NCI-H1105 (cell line): ENCODE measurements at places on chromosomes 6 and 20.

DNA sequence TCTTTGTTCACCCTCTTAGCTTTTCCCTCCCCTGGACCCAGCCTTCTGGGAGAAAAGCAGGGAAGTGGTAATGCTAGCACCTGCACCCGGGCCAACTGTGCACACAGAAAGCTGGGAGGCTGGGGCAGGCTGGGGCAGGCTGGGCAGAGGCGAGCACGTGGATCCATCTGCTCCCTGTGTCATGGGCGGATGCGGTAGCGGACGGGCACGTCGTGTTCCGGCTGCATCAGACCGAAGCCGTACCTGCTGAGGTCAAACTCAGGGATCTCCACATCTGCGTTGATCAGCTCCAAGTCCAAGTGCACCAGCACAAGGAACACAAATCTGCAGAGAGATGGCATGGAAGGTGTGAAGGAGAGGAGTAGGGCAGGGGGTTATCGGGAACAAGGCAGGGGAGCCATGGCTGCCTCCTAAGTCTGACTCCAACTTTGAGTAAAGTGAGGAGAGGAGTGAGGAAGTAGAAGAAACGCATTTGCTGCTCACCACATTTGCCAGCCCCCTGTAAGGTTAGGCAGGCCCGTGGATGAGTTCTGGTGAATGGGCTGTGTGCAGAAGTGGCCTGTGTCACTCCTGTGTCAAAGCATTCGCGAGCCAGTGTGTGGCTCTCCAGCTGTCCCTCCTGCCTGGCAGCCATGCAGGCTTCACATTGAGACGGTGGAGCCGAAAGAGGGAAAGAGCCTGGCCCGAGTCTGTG is 25.4 kb upstream of the KCNB1 start:
- peak; percentile 83 for DNase-seq

- no peak for DNase-seq
Measured at GRCh38 chr6:4447639-4448330, 312.4 kb upstream of the ECI2 start.

GRCh38 chr20:60345106-60345505 is 386.9 kb downstream of the CDH26 start:
- DNase-seq = no peak

- no peak for DNase-seq
Measured at GRCh38 chr6:144574796-144575195, 289.7 kb downstream of the UTRN start.

- no peak for DNase-seq
Measured at GRCh38 chr6:90222724-90223198, 73.9 kb downstream of the BACH2 start.

- DNase-seq = no peak
Measured at GRCh38 chr20:62832951-62833391, 16.1 kb downstream of the COL9A3 start.

DNA sequence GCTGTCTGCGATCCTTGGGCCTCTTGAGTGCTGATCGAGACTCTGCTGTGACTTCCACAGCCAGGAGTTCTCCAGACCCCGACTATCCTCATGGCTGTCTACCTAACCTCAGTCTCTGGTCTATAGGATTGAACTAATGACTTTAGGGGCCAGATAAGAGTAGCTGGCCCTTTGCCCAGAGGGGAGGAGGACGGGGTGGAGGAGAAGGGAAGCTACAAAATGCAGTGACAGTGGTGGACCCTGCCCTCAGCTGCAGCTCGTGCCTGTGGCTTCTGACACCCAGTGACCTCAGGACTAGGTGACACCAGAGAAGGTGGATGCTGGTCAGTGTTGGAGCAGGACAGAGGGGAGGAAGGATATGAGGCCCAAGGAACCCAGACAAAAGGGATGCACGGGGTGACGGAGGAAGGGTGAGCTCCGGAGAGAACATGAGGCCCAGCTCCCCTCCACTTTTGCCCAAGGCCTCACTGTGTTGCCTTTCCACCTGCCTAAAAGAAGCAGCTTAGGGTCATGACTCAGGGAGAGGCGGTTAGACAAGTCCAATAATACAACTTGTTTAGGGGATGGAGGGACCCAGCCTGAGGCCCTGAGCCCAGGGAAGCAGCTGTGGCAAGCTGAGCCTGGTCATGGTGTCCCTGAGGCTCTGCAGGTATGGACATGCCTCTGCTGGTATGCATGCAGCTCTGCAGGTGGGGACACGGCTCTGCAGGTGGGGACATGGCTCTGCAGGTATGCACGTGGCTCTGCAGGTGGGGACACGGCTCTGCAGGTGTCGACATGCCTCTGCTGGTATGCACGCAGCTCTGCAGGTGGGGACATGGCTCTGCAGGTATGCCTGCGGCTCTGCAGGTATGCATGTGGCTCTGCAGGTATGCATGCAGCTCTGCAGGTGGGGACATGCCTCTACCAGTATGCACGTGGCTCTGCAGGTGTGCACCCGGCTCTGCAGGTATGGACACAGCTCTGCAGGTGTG is 67.7 kb downstream of the SYNJ2 start:
- DNase-seq = no peak

DNA sequence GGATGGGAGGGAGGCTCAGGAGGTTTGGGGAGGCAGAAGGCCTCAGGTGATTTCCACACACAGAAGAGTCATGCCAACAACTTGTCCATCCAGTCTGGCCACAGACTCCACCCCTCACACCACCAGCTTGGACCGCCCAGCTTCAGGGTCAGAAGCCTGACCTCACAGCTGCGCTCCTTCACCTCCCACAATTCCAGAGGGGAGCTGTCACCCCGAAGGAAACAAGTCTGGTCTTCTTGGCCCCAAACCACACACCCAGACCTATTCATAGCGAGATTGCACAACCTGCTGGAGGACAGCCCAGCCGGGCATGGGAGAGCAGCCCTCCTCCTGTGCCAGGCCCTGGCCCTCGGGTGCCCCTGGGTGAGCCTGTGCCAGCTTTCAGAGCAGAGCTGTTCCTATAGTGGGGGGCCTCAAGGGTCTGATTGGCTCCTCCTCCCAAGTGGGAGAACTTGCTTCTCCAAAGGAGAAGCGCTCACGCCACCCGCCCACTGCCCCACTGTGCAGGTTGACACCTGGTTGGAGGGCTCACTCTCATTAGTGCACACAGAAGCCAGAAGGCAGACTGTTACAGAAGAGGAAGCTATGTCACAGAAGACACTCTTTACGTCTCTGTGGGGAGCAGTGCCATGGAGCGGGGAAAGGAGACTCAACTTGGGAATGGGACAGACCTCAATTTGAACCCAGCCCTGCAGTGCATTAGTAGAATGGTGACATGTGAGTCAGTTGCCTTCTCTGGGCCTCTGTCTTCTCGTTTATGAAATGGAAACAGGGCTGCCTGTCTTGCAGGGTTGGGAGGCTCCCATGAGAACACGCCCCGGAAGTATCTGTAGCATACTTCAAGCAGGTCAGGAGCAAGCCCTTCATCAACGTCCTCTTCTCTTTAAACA is 128.8 kb downstream of the FOXO3 start:
- no peak for DNase-seq

DNA sequence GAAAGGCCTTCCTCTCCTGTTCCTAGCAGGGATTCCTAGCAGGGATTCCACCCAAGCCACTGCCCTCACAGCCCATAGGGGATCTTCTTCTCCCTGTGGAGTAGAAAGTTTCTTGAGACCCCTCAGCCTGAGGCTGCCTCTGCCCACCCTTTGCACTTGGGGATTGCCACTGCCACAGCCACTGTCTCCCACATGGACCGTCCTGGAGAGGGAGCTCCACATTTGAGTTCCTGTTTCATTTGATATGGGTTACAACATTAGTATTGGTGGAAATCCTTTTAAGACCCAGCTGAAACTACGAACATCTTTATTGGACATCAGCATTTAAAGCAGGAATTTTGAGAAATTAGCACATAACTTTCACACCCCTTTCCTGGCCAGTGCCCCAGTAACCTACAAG is 25.6 kb downstream of the HLA-G start:
- no peak for DNase-seq

- DNase-seq = no peak
Measured at GRCh38 chr6:109397020-109397419, 14.8 kb upstream of the CD164 start.

GRCh38 chr20:33125983-33126382 is 42.0 kb upstream of the BPIFA2 start:
- no peak for DNase-seq

DNA sequence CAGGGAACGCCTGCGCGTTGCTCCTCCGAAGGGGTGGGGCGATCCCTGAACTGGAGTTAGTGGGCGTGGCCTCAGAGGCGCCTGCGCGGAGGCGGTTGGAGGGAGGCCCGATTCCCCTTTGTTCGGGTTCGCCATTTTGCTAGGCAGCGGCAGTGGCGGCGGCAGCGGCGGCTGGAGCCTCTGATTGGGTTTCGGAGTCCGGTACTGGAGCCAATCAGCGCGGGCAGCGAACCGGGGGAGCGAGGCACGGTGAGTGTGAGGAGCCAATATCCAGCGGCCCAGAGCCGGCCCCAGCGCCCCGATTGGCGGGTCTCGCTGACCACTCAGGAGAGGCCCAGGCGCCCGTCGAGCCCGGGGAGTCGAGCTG is at the start of gene NFYA:
TSS of gene NFYA (plus strand) at position 139 of the 367 bp plus-strand sequence. CDS start 6,116 bp downstream, outside the sequence.
- DNase-seq = peak; percentile 100

GRCh38 chr6:8435845-8436168 is 462 bp upstream of the SLC35B3 start:
- DNase-seq = no peak

GRCh38 chr20:17210983-17211382 is 15.9 kb upstream of the PCSK2 start:
- DNase-seq = no peak

DNA sequence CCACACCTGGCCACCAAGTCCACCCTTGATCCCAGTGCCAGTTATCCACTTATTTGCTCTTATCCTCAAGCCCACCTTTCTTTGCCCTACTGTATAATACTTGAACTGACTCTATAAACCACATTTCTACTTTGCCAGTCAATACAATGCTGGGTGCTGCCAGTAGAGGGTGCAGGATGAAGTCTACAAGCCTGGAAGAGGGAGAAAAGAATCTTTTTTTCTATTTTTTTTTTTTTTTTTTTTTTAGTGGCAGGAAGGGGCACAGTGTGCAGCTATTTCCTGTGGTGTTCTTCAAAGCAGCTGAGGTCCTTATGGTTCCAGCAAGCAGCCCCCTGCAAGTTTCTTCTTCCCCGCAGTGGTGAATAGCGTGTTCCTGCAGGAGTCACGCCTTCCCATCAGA is 22.2 kb upstream of the GABRR1 start:
- no peak for DNase-seq

GRCh38 chr20:62448038-62448437 is 20.7 kb upstream of the RBBP8NL start:
- DNase-seq = no peak

GRCh38 chr6:35371494-35372262 is 29.3 kb downstream of the PPARD start:
- DNase-seq = no peak

- DNase-seq = no peak
Measured at GRCh38 chr20:4306206-4306605, 290.8 kb upstream of the RNF24 start.

DNA sequence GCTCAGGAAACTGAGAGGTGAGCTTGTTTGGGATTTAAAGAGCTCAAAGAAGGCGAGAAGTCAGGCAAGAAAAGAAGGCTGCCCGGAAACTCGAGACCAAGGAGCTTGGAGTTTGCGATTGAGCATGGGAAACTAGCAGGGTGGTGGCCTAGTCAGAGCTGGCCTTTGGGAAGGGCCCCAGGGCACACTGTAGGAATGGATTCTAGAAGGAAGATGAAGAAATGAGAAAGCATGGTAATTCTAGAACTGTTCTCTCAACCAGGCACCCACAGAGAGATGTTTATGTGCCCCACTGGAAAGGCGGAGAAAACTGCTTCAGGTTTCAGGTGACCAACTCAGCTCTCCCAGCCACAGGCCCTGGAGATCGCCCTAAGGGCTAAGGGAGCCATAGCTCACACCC is 126.2 kb downstream of the FOXO3 start:
- DNase-seq = no peak

- no peak for DNase-seq
Measured at GRCh38 chr20:54668271-54669039, 193.1 kb downstream of the DOK5 start.

DNA sequence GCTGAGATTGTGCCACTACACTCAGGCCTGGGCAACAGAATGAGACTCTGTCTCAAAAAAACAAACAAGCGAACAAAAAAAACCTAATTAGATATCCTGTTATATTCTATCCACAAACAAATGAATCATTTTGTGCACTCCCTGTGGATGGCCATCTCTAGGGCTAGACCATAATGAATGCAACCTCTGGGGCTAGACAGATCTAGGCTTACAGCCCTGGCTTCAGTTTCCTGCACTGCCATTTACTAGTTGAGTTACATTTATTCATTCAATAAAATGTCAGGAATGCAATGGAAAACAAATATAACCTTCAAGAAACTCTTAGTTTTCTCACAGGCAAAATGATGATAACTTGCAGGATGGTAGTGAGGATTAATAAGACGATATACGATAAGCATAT is 6.6 kb upstream of the RNF8 start:
- DNase-seq = no peak

DNA sequence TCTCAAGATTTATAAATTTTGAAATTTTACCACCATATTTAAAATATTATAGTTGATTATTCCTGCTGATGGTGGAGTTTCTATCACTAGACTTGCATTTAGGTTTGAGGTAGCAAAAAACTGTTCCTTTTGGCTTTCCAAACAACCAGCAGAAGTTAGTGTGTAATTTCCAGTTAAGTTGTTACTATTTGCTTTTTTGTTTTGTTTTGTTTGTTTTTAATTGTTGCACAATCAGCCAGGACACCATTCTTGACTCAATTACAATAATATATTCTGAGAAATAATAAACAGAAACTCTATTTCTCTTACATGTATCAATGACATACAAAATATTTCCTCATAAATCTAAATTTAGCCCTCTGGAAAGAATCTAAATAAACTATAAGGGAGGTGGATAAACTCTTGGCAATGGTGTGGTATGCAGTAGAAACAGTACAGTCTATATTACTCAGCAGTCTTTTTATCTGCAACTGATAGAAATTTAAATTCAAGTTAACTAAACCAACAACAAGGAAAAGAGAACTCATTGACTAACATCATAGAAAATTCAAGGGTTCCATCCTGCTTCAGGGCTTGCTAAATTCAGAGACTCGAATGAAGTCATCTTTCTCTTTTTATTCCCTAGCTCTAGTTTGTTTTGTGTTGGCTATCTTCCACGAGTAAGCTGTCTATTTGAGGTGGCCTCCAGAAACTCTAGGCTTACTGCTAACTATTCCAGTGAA is 19.4 kb upstream of the COL19A1 start:
- no peak for DNase-seq

DNA sequence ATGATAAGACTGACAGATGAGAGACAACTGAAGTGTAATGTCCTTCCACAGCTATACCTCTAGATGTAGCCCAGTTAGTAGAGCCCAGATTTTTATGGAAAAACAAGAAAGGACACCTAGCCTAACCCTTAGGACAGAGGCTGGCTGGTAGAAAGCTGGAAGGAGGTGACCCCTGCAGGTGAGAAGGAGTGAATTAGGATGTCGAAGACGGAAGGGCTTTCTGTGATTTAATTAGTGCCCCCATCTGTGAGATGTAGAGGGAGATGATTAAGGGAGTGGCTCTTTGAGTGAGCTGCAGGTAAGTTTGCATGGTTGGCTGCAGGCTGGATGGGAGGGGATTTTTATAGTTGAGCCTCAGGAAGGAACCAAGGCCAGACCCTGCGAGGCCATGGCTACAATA is 82.8 kb downstream of the GFRA4 start:
- no peak for DNase-seq
